Germinal center (tissue), 1 donor: ENCODE measurements at places on chromosomes 1 and 21.

DNA sequence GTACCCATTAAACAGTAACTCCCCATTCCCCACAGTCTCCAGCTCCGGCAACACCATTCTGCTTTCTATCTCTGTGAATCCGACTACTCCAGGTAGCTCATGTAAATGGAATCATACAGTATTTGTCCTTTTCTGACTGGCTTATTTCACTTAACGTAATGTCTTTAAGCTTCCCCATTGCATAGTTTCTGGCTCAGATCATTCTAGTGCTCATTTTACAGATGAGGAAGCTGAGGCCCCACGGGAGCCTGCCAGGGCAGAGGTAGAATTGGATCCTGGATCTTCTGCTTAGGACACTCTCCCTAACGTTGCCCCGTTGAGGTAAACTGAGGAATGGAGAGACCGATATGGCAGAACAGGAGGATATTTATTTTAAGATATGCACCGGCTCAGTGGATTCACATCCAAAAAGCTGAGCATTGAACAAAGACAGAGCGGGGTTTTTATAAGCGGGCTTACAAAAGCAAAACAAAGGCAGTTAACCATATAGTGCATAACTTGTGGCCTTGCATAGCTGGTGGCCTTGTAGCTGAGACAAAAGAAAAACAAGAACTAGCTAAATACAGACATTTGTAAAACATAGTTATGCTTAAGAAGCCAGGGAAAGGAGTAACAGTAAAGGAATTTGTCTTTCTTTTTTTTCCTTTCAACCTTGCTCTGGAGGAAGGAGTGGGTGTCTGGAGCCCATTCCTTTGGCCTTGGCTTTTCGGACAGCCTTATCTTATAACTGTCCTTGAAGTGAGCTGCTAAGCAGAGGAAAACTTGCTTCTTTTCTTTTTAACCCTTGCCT, 15.3 kb upstream of the KLHDC8A start:
- DNase-seq = no peak

- DNase-seq = no peak
Measured at GRCh38 chr1:21064057-21064456, 112.6 kb downstream of the EIF4G3 start.

GRCh38 chr21:37040212-37040611, 32.7 kb downstream of the PIGP start:
- no peak for DNase-seq

- no peak for DNase-seq
Measured at GRCh38 chr1:5338466-5338865, 653.8 kb downstream of the NPHP4 start.

DNA sequence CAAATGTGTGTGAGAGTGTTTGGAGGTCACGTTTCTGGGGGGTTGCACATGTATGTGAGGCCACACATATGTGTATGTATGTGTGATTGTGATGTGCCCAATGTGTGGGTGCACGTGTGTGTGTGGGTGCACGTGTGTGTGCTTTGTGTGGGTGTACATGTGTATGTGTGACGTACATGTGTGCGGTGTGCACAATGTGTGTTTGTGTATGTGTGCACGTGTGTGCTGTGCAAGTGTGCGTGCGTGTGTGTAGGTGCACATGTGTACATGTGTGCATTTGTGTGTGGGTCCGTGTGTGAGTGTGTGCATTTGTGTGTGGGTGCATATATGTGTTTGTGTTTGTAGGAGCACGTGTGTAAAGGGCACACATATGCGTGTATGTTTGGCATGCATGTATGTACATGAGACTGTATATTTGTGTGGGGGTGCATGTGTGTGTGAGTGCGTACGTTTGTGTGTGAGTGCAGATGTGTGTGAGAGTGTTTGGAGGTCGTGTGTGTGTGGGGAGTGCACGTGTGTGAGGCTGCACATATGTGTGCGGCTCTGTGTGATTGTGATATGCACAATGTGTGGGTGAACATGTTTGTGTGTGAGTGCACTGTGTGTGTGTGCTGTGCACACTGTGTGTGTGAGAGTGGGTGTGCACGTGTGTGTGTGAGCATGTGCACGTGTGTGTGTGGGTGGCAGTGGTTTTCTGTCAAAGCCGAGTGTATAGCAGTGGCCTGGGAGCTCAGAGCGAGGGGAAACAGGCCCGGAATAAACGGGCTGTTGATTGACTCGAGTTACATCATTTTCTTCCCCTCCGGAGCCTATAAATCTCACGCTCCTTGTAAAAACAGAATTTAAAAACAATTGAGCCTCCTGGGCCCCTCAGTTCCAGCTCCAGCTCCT, 132.7 kb upstream of the ARHGEF16 start:
- no peak for DNase-seq

DNA sequence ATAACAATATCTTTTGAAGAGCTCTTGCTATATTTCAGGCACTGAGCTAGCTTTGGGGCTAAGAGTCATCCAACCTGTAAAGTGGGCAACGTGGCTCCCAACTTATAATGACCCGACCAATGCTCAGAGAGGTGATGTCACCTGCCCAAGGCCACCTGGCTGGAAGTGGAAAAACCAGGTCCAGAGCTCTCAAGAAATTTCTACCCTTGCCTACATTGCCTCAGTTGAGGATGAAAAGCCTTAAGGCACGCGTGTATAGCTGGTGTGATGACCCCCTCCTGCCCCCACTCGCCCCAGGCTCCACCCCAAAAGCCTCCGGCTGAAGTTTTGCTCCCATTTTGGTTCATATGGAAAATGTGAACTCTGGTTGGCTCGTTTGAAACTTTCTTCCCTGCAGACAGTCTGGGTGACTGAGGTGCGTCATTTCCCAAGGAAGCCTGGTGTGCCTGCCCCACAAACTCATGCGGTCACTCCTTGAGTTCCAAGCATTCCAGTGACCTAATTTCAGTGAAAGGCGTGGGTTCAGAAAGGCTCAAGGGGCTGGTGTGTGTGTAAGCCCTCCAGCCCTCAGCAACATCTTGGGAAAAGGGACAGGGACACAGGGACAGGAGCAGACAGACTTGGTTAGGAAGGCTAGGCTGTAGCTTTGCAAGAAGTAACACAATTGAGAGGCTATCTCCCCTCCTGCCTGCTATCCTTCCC, 20.5 kb downstream of the HTR1D start:
- DNase-seq = no peak

- no peak for DNase-seq
Measured at GRCh38 chr1:39827201-39827600, 38.5 kb upstream of the BMP8B start.
